ENCODE measurements at places on chromosomes 6 and 20. TPM values are rescaled to one million over a fixed set of nuclear protein-coding genes. Genes with fewer than 3 reads are reported as not detected.

Gene CLDN20
- total RNA-seq, result not detected

Gene CPNE5
- total RNA-seq, result 1.7 TPM

Gene WFDC6
- not detected for total RNA-seq

- no peak for DNase-seq
These were observed 387.9 kb downstream of the ADGRB3 start for GRCh38 chr6:69022993-69023392.

- DNase-seq, result no peak
These were observed 358.9 kb downstream of the CENPW start for GRCh38 chr6:126698732-126699240.

DNA sequence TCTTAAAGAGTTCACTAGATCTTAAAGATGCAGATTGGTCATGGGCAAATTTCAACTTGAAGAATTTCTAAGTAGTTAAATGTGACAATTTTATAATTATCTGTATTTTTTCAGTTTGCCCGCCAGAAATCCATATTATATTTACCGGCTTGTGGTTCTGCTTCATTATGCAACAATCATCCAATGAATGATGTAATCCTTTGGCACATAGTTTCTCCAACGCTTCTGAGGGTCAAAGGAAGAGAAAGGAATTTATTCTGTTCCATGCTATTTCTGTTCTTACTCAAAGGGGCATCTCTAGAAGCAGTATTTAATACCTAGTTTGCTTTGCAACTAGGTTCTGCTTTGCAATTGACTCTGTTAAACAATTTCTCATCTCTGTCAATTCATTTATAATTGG is 359.3 kb upstream of the PLCB4 start:
- DNase-seq, result no peak

DNA sequence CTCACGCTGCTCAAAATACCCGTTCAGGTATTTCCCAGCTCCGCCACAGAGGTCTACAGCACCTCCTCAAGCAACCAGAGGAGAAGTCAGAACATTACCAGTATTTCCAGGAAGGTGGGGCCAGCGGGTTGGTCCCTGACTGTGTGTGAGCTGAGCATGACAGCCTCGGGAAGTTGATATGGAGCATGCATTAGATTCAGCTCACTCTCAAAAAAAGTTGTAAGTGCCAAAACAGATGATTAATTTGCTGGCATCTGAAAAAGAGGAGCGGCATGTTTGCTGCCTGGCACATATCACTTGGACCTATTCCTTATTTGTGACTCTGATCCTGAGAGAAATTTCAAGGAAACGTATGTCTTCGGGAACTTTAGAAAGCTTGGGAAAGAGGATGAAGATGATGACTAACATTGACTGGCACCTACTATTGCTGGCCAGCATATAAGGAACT is 32.3 kb downstream of the ELOVL2 start:
- DNase-seq, result no peak

DNA sequence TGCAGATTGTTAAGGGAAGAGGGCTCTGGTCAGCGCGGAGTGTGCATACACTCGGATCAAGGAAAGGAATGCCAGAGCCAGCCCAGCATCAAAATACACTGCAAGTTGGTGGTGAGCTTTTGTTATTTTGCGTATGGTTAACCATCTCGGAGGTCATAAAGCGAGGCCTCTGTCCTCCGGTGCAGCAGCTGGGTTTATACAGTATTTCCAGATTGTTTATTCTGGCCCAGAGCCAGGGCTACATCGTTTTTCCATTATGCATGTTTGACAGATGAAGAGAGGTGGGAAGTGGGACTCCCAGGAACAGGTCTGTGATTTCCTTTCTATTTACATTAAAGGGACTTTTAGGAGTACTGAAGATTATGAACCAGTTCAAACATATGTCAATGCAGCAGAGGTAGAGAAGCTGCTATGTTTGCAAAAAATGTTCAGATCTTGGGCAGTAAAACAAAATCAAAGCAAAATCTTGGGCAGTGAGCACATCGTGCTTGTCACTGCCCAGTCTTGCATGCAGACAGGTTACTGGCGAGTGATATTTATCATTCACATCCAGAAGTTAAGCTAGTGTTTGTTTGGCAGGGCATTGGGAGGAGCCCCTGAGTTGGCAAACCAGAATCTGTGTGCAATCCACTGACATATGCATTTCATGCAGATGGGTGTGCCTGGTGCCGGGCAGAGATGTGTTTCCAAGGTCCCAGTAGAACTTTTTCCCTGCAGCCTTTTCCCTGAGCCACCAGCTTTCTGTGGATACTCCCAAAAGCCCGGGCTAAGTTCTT is 256.3 kb upstream of the TAB2 start:
- no peak for DNase-seq

GRCh38 chr6:80245043-80245442 is 138.6 kb downstream of the BCKDHB start:
- no peak for DNase-seq

GRCh38 chr6:28399350-28400121 is at the start of gene ZSCAN12:
ZSCAN12 (minus strand) TSS chr6:28399747; CDS start chr6:28398405, 1,342 bp downstream.
- DNase-seq, result peak; percentile 72

- DNase-seq, result no peak
These were observed 51.0 kb downstream of the SLC22A2 start for GRCh38 chr6:160207618-160208017.

DNA sequence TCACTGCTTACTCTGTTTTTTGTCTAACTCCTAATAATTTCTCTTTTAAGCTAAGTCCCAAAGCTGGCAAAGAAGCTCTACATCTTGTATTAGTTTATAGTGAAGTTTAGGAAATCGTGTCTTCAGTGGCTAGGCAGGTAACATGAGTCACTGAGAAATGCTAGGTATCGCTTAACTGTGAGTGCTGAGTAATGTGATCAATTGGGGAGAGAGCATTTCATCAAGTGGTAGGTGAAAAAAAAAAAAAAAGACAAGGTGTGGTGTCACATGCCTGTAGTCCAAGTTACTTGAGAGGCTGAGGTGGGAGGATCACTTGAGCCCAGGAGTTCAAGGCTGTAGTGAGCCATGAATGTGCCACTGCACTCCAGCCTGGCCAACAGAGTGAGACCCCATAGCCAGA is 125.3 kb downstream of the FAM83B start:
- DNase-seq, result no peak

DNA sequence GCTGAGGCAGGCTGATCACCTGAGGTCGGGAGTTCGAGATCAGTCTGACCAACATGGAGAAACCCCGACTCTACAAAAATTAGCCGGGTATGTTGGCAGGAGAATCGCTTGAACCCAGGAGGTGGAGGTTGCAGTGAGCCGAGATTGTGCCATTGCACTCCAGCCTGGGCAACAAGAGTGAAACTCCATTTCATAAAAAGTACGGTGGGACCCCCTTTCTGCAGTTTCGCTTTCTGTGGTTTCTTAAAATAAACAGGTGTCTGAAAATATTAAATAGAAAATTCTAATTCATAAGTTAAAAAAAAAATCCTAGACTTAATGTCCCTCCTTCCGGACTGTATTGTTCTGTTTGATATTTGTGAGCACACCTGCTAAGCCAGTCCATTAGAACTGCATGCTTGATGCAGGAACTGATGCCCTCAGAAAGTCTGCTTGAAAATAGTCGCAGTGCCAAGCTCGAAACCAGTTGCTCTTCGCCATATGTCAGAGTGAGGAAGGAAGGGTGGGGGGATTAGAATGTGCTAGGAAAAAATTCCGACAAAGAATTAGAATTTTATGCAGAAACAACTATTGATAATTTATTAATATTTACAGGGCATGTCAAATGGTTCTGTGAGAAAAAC is 85.9 kb downstream of the JARID2 start:
- DNase-seq, result no peak

- no peak for DNase-seq
These were observed 194.4 kb downstream of the FOXA2 start for GRCh38 chr20:22389836-22390542.

DNA sequence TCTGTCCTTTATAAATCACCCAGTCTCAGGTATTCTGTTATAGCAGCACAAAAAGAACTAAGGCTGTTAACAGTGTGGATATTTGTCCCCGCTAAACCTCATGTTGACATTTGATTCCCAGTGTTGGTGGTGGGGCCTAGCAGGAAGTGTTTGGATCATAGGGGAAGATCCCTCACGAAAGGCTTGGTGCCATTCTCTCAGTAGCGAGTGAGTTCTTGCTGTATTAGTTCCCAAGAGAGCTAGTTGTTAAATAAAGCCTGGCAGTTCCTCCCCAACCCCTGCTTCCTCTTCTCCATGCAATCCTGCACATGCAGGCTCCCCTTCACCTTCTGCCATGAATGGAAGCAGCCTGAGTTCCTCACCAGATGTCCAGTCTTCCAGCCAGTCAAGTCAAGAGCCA is 29.8 kb upstream of the ERVFRD-1 start:
- DNase-seq, result no peak

DNA sequence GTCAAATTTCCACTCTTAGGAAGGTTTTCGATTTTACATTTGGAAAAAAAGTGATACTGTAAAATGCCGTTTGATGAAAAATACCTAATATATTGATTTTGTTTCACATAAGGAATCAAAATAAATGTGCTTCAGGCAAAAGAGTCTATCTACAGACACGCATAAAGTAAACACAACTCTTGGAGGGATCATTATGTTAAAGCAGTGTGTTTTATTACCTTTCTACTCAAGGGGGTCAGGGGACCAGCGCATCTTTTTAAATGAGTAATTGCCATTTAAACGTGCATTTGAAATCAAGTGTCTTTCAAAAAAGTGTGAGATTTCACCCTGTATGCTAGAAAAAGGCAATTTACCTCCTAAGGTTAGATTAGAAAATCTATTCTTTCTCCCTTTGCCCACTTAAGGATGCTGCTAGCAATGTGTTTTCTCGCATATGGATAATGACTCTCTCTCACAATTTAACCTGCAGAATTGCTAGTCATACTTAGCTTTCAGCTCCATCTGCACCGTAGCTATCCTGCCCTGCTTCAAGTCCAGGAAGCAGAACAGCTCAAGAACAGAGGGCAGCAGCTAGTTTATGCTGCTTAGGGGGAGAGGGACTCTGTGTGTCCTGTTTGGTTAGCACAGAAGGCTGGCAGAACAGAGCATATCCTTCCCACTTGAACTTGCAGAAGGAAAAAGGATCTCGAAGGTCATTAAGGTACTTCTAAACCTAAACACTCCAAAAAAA is 35.0 kb downstream of the NKAIN2 start:
- DNase-seq, result no peak

DNA sequence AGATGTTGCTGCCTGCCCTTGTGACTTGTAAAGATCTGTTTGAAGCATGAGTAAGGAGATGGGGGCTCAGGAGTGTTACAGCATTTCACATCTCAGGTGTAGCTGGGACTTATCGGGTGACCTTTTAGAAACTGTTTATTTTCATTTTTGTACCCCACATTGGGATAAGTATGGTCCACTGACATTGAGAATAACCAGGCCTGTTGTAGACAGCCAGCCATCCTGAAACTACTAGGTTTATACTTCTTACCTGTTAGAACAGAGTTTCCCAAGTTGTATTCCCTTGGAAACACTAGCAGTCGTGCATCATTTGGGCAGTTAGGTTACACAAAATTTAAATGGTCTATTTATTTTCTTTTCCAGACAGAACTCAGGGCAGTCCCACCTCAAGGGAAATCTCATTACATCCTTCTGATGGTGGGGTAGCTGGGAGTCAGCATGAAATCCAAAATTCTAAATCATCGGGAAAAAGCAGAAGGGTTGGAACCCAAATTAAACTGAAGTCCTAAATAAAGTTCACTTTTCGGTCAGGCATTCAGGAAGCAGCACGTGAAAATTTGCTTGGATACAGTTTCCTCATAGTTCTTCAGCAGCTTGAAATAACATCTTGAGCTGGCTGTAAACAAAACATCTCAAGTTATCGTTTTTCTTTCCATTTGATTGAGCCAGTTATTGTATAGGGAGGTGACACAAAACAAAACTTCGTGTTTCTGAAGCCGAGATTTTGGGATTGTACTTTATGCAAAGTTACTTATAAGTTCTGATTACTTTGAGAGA is 30.5 kb downstream of the FOXO3 start:
- DNase-seq, result no peak

DNA sequence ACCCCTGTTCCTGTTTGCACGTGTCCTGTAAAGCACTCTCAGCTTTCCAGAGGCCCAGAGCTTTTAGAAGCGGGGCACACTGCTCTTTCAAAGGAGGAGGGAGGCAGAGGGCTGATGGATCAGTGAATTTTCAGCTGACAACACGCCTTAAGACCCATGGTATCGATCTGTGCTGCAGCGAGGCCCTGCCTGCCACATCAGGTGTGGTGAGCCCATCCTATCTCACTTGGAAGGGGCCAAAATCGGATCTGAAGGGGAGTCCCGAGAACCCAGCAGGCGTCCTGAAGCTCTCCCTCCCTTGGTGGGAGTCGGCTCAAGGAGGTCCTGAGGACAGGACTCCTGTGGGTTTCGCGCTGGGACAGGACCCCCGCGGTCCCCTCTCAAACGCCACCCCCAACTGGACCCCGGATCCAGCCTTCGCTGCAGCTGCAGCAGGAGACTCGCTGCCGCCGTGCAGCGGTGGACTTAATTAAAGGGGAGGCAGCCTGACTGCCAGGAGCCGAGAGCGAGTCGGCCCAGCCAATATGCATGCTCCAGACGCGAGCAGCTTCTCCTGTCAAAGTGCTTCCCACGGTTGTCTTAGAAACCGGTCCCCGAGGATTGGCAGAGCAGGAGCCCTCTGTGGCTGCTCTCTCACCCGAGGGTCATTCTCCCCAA is 580.0 kb upstream of the ZNF337 start:
- DNase-seq, result no peak

Data from T-cell (primary cell).